ENCODE measurements at places on chromosomes 6 and 20.

DNA sequence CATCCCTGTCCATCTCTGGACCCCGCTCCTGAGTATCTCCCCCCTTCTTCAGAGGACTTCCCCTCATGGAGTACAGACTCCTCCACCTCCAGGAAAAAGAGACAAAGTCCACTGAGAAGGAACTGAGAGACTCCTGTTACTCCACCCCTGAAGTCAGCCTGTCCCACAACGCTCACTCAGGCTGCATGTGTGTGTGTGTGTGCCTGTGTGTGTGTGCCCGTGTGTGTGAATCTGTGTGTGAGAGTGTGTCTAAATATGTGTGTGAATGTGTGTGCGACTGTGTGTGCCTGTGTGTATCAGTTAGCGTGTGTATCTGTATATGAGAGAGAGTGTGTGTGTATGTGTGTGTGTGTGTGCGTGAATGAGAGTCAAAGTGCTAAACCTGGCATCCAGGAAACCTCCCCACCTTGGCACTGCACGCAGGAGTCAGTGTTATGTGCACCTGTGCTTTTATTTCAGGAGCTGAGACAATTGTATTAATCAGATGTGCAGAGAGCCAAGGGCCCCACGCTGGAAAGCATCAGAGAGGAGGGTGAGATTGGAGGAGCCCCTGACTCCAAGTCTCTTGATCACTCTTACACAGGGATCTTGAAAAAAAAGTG is 39.0 kb downstream of the HLA-A start:
- no peak for DNase-seq

DNA sequence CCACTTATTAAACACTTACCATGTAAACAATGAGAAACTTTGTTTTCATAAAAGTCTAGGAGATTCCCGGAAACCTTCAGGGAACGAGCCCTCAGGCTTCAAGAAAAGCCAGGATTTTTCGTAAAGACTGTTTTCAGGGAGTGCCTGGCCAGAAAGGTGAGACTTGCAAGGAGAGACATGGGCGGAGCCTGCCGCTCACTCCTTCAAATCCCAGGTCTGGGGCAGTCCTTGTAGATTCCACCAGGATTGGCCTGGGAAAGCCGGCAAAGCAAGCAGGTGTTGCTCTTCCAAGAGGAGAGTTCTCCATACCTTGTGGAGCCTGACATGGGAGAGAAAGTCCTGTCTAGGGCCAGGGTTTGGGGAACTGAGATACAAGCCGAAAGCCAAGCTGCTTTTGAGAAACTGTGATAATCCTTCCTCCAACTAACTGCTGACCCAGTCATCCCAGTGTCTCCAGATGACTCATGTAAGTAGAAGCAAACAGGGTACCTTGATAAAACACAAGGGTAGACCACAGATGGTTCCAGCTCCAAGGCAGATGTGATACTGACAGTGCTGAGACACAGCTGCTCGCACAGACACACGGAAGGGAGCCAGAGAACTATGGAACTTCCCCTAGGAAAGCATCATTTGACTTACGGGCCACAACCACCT is 69.4 kb upstream of the NAA20 start:
- DNase-seq = no peak

- DNase-seq = no peak
These were observed 2.4 kb upstream of the SYCP2L start for GRCh38 chr6:10884245-10884972.

DNA sequence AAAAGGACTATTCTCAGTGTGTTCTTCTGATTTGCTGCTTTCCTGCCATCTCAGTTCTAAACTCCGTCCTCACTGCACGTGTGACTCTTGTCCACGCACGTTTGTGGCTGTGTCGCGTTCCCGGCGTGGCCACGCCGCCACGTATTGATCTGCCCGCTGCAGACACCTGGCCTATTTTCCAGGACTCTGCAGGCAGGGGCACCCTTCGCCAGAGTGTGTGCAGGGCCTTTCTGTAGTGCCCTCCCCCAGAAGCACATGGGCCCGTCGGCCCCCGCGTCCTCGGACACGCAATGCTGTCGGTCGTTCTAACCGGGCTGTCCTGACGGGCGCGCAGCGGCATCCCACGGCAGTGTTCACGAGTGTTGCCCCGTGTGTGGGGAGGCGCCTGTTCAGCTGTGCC is 87.6 kb downstream of the YTHDF1 start:
- no peak for DNase-seq

- no peak for DNase-seq
These were observed 519.1 kb upstream of the AGPAT4 start for GRCh38 chr6:161792851-161793493.

- DNase-seq = no peak
These were observed 53.4 kb upstream of the RNF24 start for GRCh38 chr20:4068708-4069107.

GRCh38 chr6:169913096-169913638 is 161.7 kb downstream of the ERMARD start:
- DNase-seq = no peak

- DNase-seq = no peak
These were observed 87.8 kb upstream of the SIRPA start for GRCh38 chr20:1807394-1807793.

DNA sequence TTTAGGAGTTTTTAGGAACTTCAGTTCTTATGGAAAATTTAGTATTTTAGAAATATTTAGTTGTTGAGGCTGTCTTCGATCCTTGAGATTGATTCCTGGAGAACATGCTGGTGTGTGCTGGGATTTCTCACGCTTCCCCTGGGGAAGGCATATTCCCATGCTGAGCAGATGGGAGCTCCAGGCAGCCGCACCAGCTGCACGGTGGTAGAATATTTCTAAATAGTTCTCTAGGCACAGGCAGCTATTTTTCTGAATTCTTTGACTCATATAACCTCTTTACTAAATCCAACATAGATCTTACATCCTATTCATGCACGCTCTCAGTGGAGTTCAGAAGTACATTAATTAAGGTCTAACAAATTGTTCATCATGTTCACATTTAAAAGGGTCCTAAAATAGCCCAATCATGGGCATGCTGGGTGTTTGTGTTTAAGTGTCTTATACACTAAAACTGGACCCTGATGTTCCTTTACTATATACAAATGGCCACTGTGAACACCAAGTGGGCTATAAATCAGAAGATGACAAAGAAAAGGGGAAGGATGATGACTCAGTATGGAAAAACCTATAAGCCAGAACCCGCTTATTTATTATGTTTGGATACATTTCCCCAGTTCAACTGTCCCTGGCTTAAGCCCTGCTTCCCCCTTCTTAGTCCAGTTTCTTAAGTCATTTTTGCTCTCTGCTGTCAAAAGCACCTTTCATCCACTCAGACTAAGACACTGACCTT is 138.5 kb downstream of the UST start:
- DNase-seq = no peak

- DNase-seq = no peak
These were observed 16.0 kb downstream of the TCFL5 start for GRCh38 chr20:62845416-62846160.

DNA sequence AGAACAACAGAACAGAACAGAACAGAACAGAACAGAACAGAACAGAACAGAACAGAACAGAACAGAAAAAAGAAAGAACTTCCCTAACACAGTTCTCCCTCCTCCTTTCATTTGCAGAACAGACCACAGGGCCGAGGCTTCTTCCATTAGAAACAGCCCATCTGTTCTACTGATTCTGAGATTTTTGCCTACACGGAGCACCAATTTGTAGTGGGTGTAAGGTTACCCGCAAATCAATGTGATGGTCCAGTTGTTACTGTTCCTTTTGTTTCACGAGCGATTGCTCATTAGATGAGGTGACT is 734 bp upstream of the OGFRL1 start:
- no peak for DNase-seq

GRCh38 chr6:152127432-152128165 is 320.1 kb downstream of the ESR1 start:
- no peak for DNase-seq

DNA sequence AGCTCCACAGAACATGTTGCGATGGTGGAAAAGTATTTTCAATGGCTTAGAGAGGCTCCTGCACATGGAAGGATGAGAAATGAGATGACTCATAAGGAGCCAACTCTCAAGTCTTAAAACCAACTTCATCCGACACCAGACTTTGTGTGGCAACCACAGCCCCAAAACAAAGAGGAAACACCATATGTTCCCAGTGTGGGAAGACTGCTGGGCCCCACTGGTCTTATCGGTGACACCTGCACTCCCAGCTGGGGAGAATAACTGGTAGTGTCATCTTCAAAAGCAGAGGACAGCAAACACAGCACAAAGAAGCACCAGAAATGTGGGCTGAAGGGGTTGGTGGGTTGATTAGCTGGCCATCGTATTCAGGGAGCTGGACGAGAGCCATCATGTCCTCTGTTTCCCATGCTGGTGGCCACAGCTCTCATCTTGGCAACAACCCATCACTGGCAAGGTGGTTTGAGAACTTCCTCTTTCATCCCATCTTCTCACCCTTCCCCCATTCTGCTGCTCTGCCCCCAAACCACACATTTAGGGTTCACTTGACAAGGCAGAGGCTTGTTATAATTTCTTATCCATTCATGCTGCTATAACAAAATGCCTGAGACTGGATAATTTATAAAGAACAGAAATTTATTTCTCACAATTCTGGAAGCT is 46.0 kb upstream of the TASP1 start:
- DNase-seq = no peak

GRCh38 chr6:118565311-118565960 is 17.3 kb downstream of the PLN start:
- DNase-seq = peak; percentile 55

DNA sequence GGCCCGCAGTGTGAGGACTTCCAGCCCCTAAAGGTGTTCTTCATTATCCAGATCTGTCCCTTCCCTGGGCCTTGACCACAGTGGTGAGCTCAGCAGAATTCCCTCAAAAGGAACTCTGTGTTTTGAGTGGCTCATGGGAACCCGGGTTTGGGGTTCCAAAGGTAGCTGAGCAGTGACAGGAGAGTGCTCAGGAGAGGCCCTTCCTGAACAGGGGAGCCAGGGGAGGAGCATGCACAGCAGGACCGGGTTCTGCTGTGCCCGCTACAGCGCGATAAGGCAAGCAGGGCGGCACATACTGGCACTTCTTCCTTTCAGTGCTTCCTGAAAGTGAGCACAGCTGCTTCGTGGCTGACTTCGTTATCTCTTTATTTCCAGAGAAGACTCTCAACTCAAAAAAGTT is 88.3 kb downstream of the SSR1 start:
- no peak for DNase-seq

DNA sequence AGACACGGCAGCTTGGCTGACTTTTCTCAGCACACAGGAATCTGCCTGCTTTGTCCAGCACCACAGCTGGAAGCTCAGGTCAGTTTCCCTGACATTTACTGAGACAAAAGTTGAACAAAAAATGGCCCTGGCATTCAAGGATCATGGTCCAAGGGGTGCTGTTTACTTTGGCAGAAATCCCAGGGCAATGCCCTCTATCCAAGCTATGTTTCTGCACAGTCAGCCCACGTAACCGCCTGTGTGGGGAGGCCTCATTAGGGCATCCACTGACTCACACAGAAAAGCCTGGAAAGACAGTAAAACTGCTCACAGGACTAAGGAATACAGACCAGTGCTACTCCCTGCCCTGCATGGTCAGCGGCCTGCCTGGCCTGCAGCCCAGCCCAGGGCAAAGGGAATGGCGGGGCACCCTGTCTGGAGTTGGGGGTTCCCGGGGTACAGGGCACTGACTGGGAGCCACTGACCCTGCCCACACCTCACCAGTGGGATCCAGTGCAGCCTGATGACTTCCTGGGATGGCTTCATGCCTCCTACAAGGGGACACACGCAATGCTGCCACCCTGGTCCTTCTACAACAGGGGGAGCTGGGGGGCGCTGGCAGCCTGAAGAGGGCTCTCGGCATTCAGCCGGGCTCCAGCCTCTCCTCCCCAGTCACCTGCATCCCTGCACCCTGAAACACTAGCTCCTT is 77.1 kb downstream of the NINL start:
- no peak for DNase-seq

DNA sequence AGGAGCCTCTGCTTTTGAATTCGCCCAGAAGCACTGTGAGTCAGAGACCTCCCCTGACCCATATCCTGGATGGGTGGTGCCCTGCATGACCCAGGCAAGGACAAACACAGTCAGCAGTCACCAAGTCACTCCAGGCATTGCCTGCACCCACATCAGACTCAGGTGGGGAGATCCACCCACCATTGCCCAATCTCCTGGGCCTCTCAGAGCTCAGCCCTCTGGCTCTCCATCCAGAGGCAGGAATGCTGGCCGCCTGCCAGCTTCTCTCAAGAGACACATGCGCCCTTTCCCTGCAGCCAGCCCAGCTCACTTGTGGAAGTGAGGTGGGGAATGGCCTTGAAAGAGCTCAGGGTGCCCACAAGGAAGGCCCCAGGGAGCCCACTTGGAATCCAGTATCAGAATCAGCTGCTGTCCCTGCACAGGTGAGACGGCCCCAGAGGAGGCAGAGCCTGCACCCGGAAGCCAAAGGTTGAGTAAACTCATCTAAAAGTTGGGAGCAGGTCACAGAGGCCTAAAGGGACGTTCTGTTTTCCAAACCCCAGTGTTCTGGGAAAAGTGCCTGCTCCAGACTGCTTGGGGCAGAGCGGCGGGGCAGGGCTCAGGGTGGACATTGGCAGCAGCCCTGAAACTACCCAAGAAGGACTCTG is 129.8 kb downstream of the PREX1 start:
- no peak for DNase-seq

- no peak for DNase-seq
These were observed at the start of gene MLIP for GRCh38 chr6:54111341-54112045. Gene MLIP (plus strand): TSS chr6:54111443. CDS start chr6:54111480, 37 bp downstream.

DNA sequence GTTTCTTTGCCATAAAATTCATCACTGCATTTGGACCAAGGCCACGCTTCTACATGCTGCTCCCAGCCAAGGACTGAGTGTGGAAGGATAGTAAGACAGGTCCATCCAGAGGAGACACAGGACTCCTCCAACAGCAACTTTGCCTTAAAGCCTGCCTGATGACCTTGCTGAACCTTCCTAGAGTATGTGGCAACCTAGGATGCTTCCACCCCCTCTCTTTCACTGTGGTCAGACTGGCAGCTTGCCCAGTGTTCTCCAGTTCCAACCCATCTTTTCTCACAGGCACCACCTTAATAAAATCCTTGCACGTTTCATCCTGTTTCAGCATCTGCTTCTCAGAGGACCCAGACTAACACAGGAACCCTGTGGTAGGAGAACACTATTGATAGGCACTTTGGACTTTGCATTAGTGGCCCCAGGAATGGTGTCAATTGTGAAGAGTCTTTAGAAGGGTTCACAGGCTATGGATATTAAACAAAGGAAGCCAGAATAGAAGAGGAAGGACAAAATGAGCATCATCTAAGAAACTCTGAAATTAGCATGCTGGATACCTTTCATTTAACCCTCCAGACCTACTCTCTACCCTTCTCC is 2.4 kb upstream of the PKHD1 start:
- no peak for DNase-seq

DNA sequence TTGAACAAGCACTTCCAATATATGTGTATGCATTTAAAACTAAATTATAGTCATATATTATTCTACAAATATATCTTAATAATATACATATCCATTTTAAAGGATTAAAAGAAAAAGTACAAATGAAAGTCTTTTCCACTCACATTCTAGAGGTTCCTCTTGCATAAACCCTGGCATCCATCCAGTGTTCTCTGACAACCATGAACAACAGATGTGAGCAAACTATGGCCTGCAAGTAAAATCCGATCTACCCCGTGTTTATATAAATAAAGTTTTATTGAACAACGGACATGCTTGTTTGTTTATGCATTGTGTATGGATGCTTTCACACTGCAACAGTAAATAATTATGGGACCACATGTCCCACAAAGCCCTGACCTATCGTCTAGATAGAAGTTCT is 1122.3 kb downstream of the EPHA7 start:
- no peak for DNase-seq
